ENCODE measurements at places on chromosomes 11 and 22.
A peak's percentile ranks its signal among the peaks of the same experiment; 100 is the strongest.

DNA sequence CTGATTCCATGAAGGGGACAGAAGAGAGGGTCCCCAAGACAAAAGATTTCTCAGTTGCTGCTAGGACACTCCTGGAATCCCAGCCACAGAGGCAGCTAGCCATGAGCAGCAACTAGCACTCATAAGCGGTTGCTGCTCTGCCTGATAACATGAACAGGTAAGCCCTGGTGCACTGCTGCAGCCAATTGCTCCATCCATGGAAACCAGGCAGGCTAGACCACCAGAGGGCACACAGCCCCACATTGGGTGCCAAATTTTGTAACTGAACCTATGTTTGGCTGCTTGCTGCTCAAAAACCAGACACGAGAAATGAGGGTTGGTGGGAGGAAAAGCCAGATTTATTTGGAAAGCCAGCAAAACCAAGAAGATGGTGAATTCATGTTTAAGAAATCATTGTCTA, 21.9 kb upstream of the QSER1 start:
- DNase-seq, result no peak

- no peak for DNase-seq
These were observed 39.7 kb upstream of the CCDC89 start for GRCh38 chr11:85725510-85726258.

DNA sequence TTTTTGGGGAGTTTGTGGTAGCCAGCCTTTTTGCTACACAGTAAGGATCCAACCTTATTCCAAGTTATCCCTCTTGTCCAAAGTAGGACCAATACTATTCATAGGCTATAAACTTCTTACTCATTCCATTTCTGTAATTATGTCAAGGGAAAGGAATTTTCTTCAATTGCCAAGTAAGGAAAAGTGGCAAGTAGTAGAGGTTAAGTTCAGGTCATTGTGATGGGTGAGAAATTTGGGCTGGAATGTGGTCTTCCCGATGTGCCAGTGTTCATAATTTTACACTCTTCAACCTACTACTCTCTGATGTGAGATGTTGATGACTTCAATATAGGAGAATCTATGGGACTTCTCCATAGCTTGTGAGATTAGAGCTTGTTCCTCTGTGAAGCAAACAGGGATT, 648.8 kb downstream of the METTL15 start:
- DNase-seq, result no peak

- no peak for DNase-seq
These were observed 3.9 kb upstream of the TRIM34 start for GRCh38 chr11:5620651-5621521.

GRCh38 chr11:70620510-70621184, 222.3 kb downstream of the CTTN start:
- no peak for DNase-seq

- DNase-seq, result no peak
These were observed 21.3 kb downstream of the TRIM66 start for GRCh38 chr11:8661001-8661795.

DNA sequence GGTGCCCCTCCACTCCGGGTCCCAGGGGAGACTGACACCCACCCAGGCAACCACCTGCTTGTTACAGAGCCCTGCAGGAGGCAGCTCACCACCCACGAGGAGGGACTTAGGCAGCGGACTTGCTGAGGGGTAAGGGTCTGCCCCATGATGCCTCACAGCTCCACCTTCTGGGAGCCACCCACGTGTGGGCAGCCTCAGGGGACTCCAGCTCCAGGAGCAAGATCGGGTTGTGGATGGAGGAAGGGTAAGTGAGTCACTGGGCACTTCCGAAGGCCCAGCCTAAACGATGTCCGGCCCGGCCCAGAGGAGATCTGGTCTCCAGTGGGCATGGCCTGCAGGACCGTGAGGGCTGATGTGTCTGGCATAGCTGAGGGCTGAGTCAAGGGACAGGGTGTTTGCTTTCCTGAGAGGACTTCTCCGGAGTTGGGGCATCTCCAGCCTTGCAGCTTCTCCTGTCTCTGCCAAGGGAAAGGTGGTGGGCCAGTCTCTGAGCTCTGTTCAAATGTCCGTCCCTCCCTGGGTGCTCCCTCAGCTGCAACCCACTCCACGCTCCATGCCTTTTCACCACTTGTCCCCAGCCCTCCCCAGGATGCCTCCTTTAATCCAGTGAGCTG, 32.3 kb upstream of the P2RY2 start:
- DNase-seq, result no peak

DNA sequence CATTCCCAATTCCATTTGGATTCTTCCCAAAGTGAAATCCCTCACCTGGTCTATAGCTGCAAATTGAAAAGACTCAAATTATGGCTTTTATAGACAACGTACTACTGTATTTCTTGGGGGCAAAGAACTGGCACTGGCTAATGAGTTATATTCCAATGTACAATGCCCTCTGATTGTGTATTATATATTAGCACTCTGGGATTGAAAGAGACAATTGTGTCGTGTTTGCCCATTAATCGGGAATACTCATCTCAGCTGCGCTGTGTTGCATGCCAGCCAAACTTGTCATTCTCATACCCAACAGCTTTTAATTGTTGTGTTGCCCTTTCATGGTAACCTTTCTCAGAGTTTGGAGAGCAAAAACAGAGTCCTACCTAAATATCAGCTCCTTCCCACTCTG, 55.0 kb upstream of the ZBTB44 start:
- DNase-seq, result no peak

DNA sequence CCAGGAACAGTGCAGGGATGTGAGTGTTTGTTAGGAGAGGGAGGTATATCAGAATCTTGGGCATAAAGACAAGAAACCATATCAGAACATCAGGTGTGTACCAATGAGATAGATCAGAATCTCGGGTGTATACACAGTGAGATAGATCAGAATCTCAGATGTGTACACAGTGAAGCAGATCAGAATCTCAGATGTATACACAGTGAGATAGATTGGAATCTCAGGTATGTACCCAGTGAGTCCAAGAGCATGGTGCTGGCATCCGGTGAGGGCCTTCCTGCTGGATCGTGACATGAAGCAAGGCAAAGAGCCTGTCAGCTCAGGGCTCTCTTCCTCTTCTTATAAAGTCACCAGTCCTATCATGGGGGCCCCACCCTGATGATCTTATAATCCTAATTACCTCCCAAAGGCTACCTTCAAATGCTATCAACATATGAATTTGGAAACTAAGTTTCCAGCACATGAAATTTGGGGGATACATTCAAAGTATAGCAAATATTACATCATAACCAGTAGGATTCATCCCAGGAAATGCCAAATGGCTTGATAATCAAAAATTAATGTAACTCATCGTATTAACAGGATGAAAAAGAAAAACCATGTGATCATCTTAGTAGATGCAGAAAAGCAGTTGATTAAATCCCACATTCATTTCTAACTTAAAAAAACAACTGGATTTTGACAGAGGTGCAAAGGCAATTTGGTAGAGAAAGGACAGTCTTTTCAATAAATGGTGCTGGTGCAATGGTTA, 28.6 kb downstream of the PPARA start:
- no peak for DNase-seq

DNA sequence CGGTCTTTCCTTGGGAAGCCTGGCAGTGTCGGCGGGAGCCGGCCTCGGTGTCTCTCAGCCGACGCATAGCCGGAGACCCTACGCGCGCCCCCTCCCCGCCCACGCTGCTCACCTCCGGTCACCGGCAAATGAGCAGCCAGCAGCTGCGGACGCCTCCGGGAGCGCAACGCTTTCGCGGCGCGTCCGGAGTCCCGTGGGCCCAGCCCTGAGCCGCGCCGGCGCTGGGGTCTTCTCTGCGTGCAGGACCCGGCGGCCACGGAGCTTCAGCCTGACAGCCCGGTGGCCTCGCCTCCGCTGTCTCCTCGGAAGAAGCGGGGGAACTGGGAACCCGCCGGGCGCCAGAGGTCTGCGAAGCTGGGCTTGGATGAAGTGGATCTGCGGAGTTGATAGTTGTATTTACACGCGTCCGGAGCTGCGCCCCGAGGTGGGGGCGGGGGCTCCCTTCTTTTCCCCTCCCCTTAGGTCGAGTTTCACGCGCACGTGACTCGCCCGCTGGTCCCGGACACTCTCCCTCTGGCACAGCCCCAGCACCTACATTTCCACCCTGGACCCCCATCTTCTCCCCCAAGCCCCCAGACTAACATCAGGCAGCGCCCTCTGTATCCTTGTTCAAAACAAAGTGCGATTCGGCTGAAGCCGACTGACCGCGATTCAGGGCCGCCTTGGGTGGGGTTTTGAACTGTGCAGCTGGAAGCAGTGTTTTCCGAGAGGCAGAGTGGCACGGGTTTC, at the start of gene SLC43A1:
SLC43A1 (minus strand) TSS at position 371 of the 729 bp plus-strand sequence. CDS start 1,591 bp downstream, outside the sequence.
- peak; percentile 17 for DNase-seq

GRCh38 chr11:80009081-80009480, 568.3 kb upstream of the TENM4 start:
- no peak for DNase-seq

DNA sequence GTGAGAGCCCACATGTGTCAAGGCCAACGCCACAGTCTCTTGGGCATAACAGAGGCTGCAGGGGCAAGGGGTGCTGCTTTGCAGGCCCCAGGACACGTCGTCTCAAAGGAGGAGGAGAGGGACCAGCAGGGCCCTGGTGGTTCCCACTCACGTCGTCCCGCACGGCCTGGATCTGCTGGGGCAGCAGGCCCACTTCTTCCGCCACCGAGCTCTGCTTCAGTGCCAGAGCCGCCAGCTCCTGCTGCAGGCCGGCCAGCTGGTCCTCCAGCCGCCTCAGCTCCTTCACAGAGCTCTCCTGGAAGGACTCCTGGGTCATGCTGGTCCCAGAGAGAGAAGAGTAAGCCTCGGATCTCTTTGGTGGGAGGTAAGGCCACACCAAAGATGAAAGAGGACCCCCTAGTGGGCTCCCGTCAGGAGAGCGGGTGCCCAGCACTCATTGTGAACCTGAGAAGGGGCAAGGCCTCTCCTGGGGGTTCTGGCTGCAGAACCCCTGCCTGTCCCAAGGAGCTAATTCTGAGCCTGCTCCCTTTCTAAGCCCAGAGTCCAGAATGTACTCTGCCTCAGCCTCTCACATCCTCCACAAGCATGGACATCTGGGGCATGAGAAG, 15.6 kb downstream of the SUN2 start:
- no peak for DNase-seq

- no peak for DNase-seq
These were observed 1.6 kb downstream of the NCAM1 start for GRCh38 chr11:112962579-112963367.
